ENCODE measurements at places on chromosomes 4 and X.

GRCh38 chr4:3201718-3202702, 46.9 kb upstream of the MSANTD1 start:
- DNase-seq = no peak

DNA sequence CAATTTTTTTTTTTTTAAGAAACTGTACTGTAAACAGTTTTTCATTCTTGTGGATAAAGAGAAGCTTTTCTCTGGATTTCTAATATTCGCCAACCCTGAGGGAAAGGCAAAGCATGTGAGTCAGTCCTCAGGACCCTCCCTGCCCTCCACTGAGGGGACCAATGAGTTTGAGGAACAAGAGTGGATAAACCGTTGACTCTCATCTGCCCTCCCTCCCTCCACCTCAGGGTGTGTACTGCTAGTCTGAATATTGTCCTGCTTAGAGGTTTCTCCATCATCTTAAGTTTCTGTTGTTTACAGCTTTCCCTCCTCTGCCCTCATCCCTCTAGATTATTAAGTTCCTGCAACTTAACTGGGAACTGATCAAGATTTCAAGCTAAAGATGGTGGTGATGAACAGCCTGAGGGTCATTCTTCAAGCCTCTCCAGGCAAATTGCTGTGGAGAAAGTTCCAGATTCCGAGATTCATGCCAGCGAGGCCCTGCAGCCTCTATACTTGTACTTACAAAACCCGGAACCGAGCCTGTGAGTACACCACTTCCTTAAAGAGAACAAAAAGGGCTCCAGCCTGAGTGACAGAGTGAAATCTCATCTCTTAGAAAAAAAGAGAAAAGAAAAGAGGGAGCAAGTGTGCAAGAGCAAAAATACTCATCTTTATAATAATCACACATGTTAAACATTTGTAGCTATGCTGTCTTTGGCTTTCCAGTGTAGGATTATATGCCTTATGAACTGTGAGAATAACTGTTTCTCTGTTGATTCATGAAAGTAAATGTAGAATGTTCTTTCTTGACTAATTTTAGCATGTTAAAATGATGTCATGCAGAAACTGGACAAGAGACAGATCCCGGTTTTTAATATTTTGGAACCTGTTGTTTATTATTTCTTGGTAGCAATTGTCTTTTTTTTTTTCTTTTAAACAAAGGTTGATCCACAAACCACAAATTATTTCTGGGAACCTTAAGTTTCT, 11.9 kb downstream of the CA5B start:
- no peak for DNase-seq

- DNase-seq = no peak
Observed at GRCh38 chrX:9147726-9148125, 113.8 kb upstream of the FAM9B start.

DNA sequence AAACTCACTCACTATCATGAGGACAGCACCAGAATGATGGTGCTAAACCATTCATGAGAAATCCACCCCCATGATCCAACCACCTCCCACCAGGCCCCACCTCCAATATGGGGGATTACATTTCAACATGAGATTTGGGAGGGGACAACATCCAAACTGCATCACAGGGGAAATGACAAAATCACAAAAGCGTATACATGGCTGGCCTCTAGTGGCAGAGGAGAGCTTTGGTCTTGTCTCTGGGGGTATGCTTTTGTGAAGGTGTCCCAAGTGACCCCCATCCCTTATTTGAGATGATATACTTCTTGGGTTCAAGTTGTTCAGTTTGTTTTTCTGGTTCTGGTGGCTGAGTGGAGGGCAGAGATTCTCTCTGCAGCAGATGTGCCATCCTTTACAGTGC, 8.5 kb upstream of the SETD7 start:
- DNase-seq = no peak

DNA sequence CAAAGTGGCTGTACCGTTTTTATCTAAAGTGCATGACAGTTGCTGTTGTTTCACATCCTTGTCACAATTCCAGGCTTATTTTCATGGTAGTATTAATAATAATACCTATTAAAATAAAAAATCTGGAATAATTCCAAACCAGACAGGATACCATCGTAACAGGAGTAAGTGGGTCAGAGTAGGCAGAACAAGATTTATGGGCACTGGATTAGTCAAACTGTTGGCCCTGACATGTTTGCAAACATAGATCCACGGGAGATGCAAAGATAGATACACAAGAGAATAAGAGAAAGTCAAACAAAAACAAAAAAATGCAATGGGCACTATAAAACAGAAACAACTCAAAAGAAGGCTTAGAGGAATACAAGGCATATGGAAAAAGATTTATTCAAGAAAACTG, 449.5 kb upstream of the HS3ST1 start:
- DNase-seq = no peak

DNA sequence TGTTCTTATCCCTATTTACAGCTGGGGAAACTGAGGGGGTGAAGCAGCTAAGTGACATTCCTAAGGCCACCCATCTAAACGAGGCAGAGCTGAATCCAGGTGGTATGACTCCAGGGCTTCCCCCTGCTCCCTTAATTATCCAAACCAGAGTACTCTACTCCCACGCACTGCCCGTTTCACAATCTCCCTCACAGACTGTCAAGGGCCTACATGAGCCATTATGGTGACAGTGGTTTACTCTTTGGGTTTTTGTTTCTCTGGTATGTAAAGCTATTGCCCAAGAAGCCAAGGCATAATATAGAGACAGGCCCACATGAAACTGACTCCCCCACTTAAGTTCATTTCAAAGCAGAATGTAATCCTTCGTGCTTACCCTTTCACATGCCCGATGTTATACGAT, 95.1 kb downstream of the NHS start:
- no peak for DNase-seq

DNA sequence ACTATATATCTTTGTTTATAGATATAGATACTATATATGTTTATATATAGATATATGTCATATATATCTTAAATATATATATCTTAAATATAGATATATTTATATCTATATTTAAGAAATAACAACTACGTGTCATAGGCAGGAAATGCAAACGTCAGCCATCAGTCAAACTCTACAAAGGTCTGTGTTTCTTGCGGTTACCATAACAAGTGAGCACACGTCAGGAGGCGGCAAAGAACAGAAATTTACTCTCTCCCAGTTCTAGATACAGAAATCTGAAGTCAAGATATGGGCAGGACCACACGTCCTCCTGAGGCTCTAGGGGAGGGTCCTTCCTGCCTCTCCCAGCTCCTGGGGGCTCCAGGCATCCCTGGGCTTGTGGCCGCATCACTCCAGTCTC, 6.5 kb downstream of the PLCXD1 start:
- DNase-seq = no peak
